Aorta (tissue), 5 donors: ENCODE measurements at places on chromosomes 13 and 19. TPM values are rescaled to one million over a fixed set of nuclear protein-coding genes. Genes with fewer than 3 reads are reported as not detected.
A peak's percentile ranks its signal among the peaks of the same experiment; 100 is the strongest.

DNA sequence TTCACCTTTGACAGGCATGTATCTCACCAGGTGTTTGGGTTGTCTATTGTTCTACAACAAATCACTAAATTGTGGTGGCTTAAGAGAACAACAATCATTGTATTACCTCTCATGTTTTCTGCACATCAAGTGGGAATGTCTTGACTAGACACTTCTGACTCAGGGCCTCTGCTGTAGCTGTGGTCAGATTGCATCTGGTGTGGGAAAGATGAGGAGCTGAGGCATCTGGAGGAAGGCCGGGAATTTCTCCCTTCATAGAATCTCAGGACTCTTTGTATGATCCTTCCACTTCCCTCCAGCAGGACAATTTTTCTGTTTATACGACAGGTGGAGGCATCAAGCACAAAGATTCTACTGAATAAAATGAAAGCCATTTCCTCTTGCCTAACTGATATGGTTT is 511.8 kb upstream of the NBEA start:
- no peaks in the 10 kb centered on the region for H3K4me1 ChIP-seq
- DNase-seq, result no peak
- H3K36me3 ChIP-seq, result no peaks in the 10 kb centered on the region
- no peak overlapping the region for H3K27ac ChIP-seq
- no peak overlapping the region for H3K4me3 ChIP-seq
- no peaks in the 10 kb centered on the region for H3K27me3 ChIP-seq

CPT1C gene
- total RNA-seq, result 24.4 TPM

DNA sequence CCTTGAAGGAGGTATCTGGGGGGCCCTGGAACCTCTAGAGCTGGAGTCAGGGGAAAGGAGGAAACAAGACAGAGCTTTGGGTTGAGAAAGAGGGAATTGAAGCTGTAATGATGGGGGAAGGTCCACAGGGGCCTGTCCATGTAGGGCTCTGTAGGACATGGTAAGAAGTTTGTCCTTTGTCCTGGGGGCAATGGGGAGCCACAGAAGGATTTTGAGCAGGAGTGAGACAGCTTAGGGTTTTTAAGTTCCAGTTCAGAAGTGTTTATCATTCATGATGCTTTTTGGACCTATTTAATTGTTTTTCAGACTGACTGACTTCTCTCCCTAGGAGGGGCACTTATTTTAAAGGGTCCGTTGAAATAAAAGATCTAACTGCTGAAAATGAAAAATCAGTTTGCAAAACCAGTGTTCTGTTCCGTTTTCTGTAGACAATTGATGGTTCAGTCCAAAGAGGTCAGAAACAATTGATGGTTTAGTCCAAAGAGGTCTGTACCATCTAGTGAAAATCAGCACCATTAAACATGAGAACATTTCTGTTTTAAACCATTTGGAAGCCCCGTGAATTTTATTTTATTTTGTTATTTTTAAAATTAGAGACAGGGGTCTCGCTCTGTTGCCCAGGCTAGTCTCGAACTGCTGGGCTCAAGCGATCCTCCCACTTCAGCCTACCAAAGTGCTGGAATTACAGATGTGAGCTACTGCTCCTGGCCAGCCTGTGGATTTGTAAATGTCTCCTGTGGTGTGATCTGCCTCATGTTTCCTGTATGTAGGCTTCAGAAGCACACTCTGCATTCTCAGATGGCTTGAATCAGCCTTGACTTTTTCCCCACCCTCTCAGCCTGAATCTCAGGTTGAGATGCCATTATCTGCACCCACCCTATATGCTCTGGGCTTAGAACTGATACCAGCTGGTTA is 8.4 kb downstream of the PLD3 start:
- no peak overlapping the region for H3K4me3 ChIP-seq
- no peak for DNase-seq
- H3K27ac ChIP-seq, result no peak overlapping the region
- H3K4me1 ChIP-seq, result no peaks in the 10 kb centered on the region
- no peaks in the 10 kb centered on the region for H3K27me3 ChIP-seq

SYT3 gene
- total RNA-seq, result 0.55 TPM

LAIR1 gene
- total RNA-seq, result 27.4 TPM

GRCh38 chr13:49418206-49418605 is 25.7 kb downstream of the CAB39L start:
- no peaks in the 10 kb centered on the region for H3K27me3 ChIP-seq
- H3K36me3 ChIP-seq, result no peaks in the 10 kb centered on the region
- no peaks in the 10 kb centered on the region for H3K4me1 ChIP-seq
- H3K4me3 ChIP-seq, result no peak overlapping the region

OLFM2 gene
- total RNA-seq, result 3.9 TPM

CKM gene
- total RNA-seq, result not detected

DNA sequence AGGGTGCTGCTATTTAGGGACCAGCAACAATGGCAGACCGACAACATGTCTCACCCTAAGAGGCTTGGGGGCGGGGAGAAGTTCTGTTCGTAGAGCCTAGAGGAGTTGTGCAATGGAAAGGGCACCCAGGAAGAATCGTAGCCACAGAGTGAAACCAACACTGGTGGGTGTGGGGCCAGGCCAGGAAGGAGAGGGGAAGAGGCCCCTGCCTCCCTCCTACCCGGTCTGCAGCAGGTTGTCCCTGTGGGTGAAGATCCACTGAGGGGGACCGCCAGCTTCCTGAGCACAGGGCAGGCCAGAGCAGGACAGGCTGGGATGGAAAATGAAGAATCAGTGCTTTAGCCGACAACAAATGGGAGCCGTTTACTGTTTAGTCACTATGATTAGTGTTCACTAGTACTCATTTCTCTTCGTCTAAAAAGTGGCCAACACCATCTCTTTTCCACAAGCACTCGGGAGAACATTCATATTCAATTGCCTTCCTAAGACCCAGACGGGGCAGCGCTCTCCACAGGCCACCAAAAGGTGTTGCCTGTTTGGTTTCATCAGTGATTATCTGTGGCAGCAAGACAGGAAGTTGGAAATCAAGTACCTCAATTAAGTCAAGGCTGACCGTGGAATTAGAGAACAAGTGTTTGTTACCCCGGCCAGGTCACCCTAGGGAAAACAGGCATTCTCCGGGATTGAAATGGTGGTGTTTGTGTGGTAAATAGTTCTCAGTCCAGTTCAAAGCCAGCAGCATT is 1.1 kb upstream of the ATP11A start:
- H3K36me3 ChIP-seq, result no peaks in the 10 kb centered on the region
- peak; percentile 77 for DNase-seq

GRCh38 chr19:5313307-5313706 is 27.3 kb downstream of the PTPRS start:
- no peaks in the 10 kb centered on the region for H3K27me3 ChIP-seq
- no peak overlapping the region for H3K4me3 ChIP-seq
- H3K36me3 ChIP-seq, result no peaks in the 10 kb centered on the region
- no peak overlapping the region for H3K27ac ChIP-seq
- DNase-seq, result no peak

TLE2 gene
- 54.8 TPM for total RNA-seq

CYSLTR2 gene
- 1.1 TPM for total RNA-seq

ATXN8OS gene
- not detected for total RNA-seq

DNA sequence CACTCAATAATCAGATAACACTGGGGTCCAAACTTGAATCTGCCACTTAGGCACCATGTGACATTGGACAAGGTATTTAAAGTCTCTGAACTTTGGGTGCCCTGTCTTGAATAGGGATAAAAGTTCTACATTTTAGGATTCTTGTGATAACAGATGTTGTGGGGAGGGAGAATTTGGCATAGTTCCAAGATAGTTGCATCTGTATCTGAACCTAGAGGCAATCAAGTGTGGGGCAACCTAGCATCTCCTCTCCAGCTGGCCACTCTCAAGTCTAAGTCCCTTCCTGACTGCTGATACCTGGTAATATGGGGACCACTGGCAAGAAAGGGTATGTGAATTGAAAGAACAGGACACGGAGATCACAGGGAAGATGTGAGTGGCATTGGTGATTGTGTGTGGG is 256.1 kb downstream of the FOXO1 start:
- no peaks in the 10 kb centered on the region for H3K4me1 ChIP-seq
- DNase-seq, result no peak
- H3K27me3 ChIP-seq, result no peaks in the 10 kb centered on the region
- no peak overlapping the region for H3K4me3 ChIP-seq
- H3K27ac ChIP-seq, result no peak overlapping the region

CYP2A6 gene
- not detected for total RNA-seq

DNA sequence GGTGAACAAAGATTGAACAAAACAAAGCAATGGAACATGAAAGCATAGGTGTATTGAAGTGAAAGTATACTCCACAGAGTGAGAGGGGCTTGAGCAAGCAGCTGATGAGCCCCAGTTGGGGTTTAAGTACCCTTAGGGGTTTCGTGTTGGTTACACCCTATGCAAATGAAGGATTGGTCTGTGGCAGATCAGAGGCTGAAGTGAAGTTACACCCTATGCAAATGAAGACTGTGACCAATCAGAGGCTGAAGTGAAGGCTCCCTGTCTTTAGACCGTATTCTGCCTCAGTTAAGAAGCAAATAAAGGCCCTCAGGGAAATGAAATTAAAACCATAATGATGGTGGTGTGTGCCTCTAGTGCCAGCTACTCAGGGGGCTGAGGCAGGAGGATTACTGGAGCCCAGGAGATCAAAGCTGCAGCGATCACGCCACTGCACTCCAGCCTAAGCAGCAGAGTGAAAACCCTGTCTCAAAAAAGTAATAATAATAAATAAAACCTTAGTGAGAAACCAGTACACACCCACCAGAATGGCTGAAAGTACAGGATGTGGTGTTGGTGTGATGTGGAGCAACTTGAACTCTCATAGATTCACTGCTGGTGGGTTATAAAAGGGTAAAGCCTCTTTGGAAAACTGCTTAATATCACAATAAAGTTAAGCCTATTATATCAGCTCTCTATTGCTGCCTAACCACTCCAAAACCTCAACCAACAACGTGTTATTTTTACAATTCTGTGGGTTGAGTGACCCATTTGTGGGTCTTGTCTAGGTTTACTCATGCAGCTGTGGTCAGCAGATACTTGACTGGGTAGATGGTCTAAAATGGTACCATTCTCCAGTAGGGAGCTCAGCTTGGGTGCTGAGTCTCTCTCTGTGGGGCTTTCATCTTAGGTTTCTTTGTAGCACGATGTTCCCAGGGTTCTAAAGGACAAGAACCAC is 12.8 kb upstream of the UPF3A start:
- H3K27me3 ChIP-seq, result no peaks in the 10 kb centered on the region
- H3K27ac ChIP-seq, result no peak overlapping the region
- peaks cover 9% of the 10 kb centered on the region for H3K36me3 ChIP-seq
- DNase-seq, result no peak

DNA sequence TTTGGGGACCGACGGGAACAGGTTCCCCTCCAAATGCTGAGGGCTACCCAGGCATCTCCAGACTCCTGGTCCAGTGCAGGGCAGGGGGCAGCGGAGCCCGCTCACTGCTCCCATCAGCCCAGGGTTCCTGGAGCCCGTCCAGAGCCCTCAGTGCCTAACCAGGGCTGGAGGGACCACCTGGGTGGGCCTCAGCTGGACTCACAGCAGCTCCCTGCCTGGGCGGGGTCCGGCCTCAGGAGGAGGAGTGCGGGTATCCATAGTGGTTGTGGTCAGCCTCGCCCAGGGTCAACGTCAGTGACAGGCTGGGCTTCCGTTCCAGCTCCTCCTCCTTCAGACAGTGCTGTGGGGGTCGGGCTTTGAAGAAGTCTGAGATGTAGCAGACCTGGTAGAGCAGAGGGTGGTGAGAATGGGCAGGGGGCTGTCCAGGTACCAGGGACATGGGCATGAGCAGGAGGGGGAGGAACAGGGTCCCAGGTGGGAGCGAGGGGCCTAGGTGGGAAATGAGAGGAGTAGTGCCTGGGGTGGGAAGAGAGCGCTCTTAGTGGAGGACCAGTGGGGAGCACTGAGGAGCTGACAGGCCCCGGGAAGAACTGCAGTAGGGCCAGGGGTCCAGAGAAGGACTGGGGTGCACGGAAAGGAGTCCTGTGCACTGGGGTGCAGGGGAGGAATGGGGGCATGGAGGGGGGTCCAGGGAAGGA is 9.9 kb downstream of the PLPP2 start:
- H3K27me3 ChIP-seq, result no peaks in the 10 kb centered on the region
- no peak overlapping the region for H3K4me3 ChIP-seq
- DNase-seq, result peak; percentile 54
- H3K27ac ChIP-seq, result no peak overlapping the region
- H3K36me3 ChIP-seq, result no peaks in the 10 kb centered on the region

LHFPL6 gene
- total RNA-seq, result 214 TPM

DNA sequence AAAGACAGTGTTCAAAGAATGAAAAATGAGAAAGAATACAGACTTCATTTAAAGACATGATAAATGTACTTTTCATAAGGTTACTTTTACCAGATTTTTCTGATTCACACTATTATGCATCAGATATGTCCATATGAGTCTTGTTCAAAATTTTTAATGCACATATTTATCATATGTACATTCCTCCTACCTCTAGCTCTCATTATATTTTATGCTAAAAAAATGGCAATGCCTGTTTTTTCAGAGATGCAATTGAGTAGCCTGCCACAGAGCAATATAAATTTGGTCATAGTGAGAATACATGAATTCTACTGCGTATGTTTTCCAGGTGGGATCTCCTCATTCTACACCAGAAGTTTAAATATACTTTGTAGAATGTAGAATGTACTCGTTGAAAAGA is 807.0 kb upstream of the SLITRK6 start:
- no peak for DNase-seq
- no peaks in the 10 kb centered on the region for H3K4me1 ChIP-seq
- no peaks in the 10 kb centered on the region for H3K27me3 ChIP-seq
- no peak overlapping the region for H3K4me3 ChIP-seq

DNA sequence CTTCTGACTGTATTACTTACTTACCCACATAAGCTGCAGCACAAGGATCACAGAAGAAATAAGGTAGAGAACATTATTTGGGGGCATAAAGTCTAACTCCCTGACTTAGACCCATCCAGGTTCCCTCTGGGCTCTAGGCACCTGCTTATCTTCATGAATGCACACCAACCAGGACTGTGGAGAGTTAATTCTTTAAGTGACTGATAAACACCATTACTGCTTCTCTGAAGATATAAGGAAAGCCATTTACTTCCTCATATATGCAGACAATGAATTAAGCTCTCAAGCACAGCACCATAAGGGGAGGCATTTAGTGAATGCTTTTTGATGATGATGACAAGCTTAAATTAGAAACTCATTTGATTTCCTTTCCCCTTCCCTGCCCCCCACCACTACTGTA is 22.5 kb downstream of the OBI1 start:
- no peak overlapping the region for H3K4me3 ChIP-seq
- H3K27ac ChIP-seq, result no peak overlapping the region
- no peaks in the 10 kb centered on the region for H3K27me3 ChIP-seq
- no peaks in the 10 kb centered on the region for H3K4me1 ChIP-seq

C1QTNF9B gene
- not detected for total RNA-seq

DNA sequence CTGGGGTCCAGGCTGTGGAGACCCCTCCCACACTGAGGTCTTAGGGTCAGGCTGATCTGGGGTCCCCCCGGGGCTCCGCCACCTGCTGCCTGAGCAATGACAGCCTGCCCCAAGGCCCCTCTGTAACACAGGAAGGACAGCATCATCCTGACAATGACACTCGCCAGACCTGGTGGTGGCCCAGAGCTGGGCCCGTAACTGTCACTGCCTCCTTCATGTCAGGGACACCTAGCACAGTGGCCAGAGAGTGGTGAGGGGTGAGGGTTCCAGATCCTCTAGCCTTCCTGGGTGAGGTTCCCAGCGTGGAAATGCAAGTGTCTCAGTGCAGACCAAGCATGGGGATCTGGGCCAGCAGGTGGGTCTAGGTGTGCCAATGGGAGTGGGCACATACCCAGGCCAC is 27.8 kb downstream of the OPA3 start:
- H3K27me3 ChIP-seq, result no peaks in the 10 kb centered on the region
- H3K4me3 ChIP-seq, result no peak overlapping the region
- H3K36me3 ChIP-seq, result no peaks in the 10 kb centered on the region

PNMA8B gene
- total RNA-seq, result 1.5 TPM
